ENCODE measurements at places on chromosomes 11 and 22. TPM values are rescaled to one million over a fixed set of nuclear protein-coding genes. Genes with fewer than 3 reads are reported as not detected.

The FGF3 gene
- not detected for polyA plus RNA-seq

The ABCC8 gene
- 4.0 TPM for polyA plus RNA-seq

The KCNK4 gene
- polyA plus RNA-seq: not detected

- no peak for DNase-seq
Measured at GRCh38 chr11:125947419-125948277, 1.8 kb downstream of the VSIG10L2 start.

DNA sequence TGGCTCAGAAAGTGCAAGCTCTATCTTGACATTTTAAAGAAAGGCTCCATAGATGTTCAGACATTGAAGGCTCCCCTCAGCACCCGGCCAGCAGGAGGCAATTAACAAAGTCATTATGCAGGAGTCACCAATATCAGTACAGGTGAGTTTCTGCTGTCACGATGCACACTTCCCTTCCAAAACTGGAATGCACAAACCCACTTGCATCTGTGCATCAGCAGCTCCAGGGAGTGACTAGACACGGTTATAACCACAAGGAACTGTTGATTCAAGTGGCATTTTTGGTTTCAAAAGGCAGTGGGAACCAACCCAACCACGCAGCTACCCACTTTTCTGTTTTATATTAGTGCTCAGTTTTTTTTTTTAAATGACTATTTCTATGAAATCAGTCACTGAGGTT, 293.9 kb upstream of the NARS2 start:
- DNase-seq: no peak

- DNase-seq: no peak
Measured at GRCh38 chr22:41411021-41411851, 29.5 kb downstream of the TEF start.

- no peak for DNase-seq
Measured at GRCh38 chr22:49977578-49977977, 17.0 kb downstream of the PIM3 start.

DNA sequence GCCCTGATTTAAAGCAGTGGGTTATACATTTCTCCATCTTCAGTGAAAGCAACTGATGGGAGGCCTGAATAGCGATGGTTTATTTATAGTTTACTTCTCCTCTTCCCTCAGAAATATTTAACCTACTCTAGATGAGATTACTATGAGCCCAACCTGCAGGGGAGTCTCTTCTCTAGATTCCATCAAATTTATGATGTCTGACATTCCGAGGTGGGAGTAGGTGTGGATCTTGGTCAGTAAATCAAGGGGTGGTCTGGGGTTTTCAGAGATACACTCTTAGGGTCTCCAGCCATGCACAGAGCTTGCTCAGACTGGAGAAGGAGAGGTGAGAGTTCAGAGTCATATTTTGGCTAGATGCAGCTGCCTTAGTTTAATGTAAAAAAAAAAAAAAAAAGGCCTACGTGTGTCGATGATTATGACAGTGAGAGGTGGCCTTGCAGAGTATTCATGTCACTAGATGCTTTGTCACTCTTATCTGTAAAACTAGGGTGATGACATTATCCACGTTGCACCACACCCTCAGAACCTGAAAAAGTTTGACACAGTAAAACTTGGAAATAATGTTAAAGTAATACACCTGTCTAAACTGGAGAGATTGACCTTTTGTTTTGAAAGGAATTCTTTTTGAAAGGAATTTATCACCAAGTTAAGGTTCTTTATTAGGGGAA, 81.2 kb downstream of the EXT2 start:
- no peak for DNase-seq

DNA sequence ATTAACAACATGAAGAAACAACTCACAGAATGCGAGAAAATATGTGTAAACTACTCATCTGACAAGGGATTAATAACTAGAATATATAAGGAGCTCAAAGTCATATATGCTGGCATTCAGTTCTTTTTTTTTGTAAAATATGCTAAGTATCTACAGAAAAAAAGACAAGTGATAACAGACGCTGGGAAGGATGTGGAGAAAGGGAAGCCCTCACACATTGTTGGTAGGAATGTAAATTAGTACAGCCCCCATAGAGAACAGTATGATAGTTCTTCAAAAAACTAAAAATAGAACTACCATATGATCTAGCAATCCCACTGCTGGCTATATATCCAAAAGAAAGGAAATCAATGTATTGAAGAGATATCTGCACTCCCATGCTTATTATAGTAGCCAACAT, 13.8 kb downstream of the GAB2 start:
- DNase-seq: no peak

- DNase-seq: no peak
Measured at GRCh38 chr11:14972581-14973495, 687 bp upstream of the CALCA start.

DNA sequence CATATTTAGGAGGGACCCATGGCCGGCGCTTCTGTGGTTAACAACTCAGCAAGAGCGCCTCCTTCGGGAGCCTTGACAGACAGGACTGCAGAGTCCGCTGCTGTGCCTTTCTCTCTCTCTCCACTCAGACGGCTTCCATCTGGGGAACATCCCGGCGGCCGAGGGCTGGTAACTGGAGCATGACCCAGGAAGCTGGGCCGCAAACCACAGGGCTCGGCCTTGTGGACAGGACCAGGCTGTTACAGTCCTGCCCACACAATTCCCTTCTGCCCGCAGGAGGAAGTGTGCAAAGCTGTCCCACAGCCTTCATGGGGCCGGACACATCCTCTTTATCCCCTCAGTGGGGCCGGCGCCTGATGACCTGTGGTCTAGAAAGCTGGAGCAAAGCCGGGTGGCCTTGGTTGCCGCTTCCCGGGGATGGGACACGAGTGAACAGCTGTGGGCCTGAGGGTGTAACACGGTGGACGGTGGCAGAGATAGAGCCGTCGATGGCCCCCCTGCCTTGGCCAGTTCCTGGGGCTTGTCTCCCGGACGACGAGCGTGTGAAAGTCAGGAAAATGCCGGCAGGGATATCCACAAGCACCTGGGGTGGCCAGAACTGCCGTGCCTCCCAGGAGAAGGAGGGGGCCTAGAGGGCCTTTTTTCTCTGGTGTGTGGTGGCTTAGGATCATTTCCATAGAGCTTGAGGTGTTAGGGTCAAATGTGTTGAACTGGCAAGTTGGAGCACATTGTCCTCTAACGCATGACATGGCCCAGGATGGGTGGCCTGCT, 50.1 kb downstream of the FBLN1 start:
- peak; percentile 74 for DNase-seq

GRCh38 chr11:120205596-120206161, 5.2 kb upstream of the OAF start:
- DNase-seq: no peak

DNA sequence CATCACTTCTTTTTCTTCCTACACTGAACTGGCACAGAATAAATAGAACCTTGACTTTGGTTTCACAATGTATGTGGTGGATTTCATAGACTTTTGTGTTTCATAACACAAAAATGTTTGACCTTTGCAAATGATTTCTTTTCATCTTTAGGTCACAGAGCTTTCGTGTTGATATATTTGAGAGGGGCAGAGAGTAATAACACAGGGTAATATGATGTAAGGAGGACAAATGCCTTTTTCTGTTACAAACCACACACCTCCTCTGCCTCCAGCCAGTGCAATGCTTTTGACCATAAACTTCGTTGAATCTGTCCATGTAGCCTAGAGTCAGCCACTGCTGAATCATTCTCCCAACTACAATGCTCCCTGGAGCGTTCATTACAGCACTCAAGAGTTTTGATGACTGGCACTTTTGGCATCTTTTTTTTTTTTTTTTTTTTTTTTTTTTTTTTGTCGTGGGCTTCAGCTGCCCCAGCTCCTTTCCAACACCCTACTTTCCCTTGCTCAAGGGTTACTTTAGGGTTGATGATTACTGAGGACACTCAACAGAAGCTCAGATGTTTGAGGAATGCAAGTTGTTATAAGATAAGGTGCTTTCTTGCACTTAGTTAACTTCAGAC, 11.4 kb upstream of the CAT start:
- DNase-seq: no peak

- no peak for DNase-seq
Measured at GRCh38 chr22:40932396-40932795, 18.8 kb upstream of the RBX1 start.

DNA sequence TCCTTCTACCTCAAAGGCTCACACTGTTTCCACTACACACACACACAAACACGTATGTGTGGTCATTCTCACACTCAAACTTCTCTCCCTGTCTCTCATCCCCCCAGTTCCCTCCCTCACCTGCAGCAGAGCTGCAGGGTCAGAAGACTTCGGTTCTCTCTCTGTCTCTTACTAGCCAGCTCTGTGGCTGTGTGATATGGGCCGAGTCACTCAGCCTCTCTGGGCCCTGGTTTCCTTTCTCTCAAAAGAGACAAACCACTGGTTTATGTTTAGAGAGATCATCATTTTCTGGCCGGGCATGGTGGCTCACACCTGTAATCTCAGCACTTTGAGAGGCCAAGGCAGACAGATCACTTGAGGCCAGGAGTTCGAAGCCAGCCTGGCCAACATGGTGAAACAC, 21.1 kb downstream of the TSPAN18 start:
- no peak for DNase-seq

DNA sequence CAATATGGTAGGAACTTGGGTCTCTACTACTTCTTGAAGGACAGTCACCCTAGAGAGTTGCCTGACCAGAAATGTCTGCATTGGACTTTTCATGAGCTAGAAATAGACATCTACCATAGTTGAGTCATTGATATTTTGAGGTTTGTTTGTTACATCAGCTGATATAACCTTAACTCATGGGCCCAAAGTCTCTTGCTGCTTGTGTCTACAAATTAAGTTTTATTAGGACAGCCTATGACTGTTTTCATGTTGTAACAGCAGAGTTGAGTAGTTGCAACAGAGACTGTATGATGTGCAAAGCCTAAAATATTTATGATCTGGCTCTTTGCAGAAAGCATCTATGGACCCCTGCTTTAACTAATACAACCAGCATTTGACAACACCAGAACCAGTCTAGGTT, 155.3 kb downstream of the MIAT start:
- no peak for DNase-seq

- DNase-seq: peak; percentile 67
Measured at GRCh38 chr11:67370351-67371076, 2.9 kb downstream of the CLCF1 start.
